ENCODE measurements at places on chromosomes 6 and 20. TPM values are rescaled to one million over a fixed set of nuclear protein-coding genes. Genes with fewer than 3 reads are reported as not detected.

GRCh38 chr6:38349795-38350194, 289.9 kb downstream of the BTBD9 start:
- H3K4me1 ChIP-seq = no peaks in the 10 kb centered on the region
- no peak overlapping the region for H3K4me3 ChIP-seq
- H3K27ac ChIP-seq = no peak overlapping the region
- DNase-seq = no peak

DNA sequence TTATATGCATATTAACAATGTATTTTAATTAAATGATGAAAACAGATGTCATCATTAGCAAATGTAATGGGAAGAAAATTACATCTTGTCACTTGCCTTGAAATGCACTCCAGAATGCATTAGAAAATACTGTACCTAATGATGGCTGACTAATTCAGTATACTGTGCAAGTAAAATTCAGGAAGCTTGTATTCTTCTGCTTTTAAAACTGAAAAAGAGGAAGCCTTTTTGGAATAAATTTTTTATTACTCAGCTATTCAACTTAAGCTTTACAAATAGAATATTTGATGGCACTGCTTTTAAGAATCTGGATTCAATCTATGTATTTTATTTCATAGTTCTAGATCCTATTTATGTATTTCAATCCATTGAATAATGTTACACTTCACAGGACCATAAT, 195.5 kb downstream of the RIMS1 start:
- no peak overlapping the region for H3K27ac ChIP-seq
- no peaks in the 10 kb centered on the region for H3K36me3 ChIP-seq
- no peak overlapping the region for H3K4me3 ChIP-seq
- no peaks in the 10 kb centered on the region for H3K4me1 ChIP-seq
- H3K27me3 ChIP-seq = peaks cover 72% of the 10 kb centered on the region
- no peak for DNase-seq

GRCh38 chr6:30071081-30071818, 4.3 kb downstream of the PPP1R11 start:
- peaks cover 33% of the 10 kb centered on the region for H3K36me3 ChIP-seq
- H3K4me3 ChIP-seq = no peak overlapping the region
- H3K27ac ChIP-seq = no peak overlapping the region
- no peak for DNase-seq

Gene TBC1D20
- total RNA-seq = 36.0 TPM

Data from MCF 10A (cell line).